ENCODE measurements at places on chromosomes 2 and 18.

DNA sequence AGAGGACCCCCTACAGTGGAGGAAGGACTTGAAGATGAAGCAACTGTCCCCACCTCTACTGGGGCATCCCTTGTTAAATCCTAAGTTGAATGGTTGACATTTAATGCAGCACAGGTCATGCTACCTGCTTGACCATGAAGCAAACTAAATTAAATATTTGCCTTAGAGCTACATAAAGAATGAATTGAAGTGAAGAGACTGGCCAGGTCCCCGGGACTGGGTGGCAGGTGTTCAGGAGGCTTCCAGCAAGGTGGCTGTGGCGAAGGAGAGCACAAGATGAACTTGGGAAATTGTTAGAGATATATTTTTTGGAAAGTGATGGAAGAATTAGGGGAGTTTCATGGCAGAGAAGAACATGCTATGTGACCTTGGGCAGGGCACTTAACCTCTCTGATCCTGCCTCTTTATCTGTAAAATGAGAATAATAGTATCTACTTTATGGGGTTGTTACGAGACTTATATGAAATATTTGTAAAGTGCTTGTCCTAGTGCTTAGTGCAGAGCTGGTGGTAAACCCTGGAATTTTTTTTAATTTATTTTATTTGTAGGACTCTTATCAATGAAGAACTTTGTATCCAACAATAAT is 37.3 kb downstream of the EFR3B start:
- no peak for DNase-seq

- DNase-seq: no peak
These were observed 52.1 kb downstream of the NFATC1 start for GRCh38 chr18:79447703-79448367.

DNA sequence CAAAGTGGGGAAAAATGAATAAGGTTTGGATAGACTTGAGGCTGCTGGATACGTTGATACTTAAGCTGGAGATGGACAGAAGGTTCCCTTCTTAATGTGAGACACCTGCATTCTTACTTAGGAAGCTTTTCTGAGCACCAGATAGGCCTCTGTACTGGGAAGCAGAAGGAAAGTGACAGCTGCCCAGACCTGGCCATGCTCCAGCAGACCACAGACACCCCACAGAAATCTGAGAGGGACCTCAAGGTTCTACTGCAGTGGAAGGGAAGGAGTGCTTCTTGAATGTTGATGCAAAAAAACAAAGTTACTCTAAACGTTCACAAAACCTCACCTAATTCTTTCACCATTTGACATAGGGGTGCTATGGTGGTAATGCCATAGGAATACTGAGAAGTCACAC is 642.1 kb upstream of the ID2 start:
- no peak for DNase-seq

GRCh38 chr2:158973116-158973956 is 4.9 kb downstream of the TANC1 start:
- no peak for DNase-seq

DNA sequence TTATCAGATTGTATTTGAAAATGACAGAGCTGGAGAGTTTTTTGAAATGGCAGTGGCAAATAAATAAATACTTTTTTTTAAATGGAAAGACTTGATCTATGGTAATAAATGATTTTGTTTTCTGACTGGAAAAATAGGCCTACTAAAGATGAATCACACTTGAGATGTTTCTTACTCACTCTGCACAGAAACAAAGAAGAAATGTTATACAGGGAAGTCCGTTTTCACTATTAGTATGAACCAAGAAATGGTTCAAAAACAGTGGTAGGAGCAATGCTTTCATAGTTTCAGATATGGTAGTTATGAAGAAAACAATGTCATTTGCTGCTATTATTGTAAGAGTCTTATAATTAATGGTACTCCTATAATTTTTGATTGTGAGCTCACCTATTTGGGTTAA is 30.9 kb downstream of the CD28 start:
- no peak for DNase-seq

GRCh38 chr2:47295981-47296635 is 106.8 kb upstream of the MSH2 start:
- DNase-seq: no peak

DNA sequence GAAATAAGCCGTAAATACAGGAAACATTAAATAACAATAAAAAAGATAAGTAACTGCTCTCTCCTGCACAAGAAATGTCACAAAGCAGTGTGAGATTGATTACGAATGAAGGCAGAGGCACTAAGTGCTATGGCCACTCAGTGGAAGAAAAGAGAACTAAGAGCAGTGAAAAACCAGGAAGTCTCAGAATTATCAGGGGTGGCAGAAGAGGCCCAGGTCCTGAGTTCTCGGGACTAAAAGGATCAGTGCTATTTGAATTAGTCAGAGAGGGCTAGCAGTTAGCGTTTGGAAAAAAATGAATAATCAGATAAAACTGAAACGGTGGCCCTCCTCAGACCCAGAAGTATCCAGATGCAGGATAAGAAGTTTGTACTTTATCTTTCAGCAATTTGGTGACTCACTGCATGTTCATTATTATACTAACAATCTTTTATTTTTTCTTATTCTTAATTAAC is 367.1 kb downstream of the ZEB2 start:
- no peak for DNase-seq

DNA sequence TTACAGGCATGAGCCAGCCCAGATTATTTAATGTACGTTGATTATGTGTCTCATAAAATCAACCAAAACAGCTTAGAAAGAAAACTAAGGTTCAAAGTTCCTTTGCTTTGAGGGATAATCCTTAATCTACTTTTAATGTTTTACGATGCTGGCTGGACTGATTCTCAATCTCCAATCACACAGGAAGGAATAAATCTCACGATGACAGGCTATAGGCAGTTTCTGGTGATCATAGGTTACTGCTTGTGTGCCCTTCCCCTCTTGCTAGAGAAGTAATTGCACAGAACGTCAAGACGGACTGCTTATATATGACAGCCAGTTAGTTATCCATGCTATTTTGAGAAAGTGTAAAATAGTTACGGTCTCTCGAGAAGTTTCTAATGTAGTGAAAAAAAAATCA is 43.1 kb downstream of the C2orf74 start:
- no peak for DNase-seq

- DNase-seq: no peak
These were observed 44.9 kb downstream of the PARD6G start for GRCh38 chr18:80202264-80202998.

- no peak for DNase-seq
These were observed 169.2 kb upstream of the NOSTRIN start for GRCh38 chr2:168633200-168633599.

- DNase-seq: no peak
These were observed 38.7 kb downstream of the LCT start for GRCh38 chr2:135798275-135798705.

- no peak for DNase-seq
These were observed 132.3 kb upstream of the NETO1 start for GRCh38 chr18:72999971-73000607.

GRCh38 chr2:239212929-239213642 is 187.7 kb downstream of the HDAC4 start:
- DNase-seq: no peak

DNA sequence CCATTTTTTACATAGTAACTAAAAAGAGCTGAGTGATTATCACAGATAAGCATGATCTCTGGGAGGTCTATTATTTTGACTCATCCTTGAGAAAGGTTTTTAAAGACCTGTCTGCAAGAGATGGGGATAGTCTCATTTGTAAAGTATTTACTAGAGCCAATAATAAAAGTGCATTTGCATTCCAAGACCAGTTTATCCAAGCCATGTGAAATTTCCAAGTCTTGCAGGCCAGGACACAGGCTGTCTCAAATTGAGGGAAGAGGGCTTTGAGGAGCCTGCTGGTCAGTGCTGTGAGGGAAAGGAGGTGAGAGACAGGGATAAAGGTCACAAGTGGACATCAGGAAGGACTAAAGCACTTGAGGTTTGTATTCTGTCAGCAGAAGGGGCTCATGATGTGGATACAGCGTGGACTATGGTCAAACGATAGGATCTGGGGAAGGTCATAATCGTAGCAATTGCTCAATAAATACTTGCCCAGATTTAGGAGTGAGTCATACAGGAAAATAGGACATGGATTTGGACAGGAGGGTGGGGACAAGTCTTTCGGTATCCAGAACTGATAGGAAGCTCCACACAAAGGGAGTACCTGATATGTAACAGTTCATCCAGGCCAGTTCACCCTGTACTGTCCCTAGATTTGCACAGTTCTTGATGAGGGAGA is 6.6 kb upstream of the CDH2 start:
- DNase-seq: no peak

DNA sequence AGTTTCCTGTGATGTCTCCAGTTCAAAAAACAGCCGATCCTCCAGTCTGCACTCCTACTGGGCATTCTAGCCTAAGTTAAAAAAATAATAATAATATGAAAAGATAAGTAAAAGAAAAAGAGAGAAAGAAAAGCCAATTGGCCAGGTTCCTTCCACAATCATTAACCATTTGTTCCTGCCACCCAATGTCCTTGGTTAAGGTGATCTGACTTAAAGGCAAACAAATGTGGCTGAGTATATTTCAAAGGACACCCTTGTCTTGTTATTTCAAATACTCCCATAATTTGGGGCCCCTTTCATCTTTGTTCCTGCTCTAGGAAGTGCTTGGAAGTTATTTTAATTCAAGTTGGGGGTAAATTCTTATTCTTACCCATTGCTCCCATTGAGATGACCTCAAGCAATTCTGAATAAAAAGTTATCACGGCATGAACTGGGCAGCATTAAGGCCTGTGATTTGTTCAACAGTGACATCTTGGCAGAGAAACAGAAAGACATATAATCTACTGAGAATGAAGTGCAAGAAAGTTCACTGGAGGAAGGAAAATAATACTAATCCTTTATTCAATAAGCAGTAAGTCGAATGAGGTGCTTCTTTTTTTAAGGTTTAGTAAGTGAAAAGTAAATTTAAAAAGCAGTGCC is 1054.5 kb upstream of the FANCL start:
- DNase-seq: no peak

DNA sequence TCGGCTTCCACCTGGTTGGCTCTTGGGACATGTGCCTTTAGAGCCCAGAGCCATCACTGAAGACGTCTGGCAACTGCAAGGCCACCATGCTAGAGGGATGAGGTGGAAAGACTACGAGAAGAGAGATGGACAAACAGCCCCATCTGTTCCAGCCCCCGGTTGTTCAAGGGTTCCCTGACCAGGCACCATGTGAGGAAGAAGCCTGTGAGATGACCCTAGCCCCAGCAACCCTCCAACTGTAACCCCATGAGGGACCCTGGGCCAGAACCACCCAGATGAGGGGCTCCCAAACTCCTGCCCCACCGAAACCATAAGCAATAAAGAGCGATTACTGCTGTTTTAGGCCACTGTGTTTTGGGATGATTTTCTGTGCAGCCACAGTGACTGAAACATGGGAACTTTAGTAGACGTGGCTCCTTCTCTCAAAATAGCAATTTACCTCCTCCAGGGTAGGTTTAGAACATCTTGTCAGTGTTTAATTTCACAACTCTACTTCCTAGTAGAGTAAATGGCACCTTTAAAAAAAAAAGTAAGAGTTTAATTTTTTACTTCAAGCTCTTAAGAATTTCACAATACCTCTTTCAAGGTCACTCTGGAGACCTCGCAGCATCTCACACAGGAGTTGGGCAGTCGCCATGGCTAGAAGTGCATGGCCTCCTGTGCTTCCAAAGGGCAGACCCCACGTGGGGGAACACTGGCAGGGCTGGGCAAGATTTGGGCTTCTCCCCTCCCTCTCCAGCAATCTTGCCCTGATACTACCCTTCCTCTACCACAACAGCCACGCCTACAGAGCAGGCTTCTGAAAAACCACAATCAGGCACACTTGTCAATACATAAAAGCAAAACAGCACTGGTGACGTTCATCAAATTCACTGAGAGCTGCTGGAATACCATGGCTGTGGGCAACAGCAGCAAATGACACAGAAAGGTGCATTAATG is 48.8 kb downstream of the TMEM163 start:
- DNase-seq: no peak

DNA sequence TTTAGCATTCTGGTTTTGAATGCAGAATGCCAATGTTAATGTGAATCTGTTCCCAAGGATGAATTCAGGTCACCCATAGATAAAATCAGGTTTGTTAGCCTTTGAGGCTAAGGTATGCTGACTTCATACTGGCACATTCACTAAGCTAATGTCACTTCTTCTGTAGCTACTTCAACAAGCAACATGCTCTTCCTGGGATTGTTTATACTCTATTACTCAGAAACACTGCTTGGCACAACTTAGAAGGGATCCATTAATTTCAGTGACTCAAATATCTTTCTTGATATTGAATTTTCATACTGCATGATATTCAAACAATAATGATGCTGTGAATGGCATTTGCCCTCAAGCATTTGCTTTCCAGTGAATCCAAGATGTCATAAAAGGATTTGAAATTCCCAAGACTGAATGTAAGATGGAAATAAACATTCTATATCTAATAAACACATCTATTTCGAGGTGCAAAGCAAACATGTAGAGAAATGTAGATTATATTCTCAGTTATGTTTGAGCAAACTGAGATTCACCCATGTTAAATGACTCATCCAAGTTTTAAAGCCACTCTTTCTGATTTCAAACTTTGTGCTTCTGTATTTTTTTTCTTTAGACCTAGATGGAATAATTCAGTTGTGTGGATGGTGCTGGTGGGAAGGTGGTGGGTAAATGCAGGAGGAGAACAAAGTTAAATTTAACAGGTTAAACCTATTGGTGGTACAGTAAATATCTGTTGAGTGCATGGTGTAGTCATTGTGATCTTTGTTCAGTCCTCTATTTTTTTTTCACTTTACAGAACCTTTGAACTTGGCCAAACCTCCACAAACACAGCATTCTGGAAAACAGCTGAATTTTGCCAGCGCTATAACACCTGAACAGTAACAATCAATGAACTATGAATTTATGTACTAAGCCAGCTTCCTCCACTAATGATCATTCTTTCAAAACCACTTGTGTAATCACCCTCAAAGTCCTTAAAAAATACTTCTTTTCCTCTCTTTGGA is 162.1 kb upstream of the XIRP2 start:
- DNase-seq: no peak

- DNase-seq: no peak
These were observed 183.6 kb downstream of the BABAM2 start for GRCh38 chr2:28074137-28074536.

GRCh38 chr2:3144856-3145255 is 232.8 kb downstream of the EIPR1 start:
- no peak for DNase-seq

DNA sequence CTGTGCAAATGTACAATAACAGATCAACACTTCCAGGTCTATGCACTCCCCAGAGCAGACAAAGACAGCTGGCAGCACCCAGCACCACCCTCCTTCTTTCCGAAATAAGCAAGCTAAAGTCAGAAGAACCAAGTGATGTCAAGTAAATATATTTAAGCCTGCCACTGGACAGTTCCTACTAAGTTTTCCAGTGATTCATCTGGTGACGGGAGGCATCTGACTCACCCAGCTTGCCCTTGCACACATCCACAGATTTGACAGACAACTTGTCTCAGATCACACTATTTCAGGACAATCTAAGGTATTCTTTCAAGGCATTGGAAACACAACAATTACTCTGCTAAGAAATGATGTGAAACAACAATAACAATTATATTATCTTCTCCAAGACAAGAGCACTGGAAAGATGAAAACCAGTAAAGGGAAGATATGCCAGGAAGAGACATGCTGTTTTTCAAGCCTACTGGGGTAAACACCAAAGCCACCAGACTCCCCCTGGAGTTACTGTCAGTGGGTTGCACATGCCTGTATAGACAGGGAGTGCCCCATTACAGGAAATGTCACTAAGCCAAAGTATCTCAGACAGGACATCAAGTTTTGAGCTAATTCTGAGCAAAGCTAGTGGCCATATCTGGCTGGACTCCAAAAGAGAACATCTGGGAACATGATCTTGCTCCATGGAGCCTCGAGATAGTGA is 287.9 kb upstream of the KLHL29 start:
- DNase-seq: no peak

- DNase-seq: peak; percentile 49
These were observed at the start of gene ATP5F1A for GRCh38 chr18:46097801-46098615. Gene ATP5F1A, minus strand, starts transcription at chr18:46098296. Its CDS starts 65 bp downstream, at chr18:46098231.

All from NCI-H1930 (cell line).